ENCODE measurements at places on chromosomes 7 and 10.

DNA sequence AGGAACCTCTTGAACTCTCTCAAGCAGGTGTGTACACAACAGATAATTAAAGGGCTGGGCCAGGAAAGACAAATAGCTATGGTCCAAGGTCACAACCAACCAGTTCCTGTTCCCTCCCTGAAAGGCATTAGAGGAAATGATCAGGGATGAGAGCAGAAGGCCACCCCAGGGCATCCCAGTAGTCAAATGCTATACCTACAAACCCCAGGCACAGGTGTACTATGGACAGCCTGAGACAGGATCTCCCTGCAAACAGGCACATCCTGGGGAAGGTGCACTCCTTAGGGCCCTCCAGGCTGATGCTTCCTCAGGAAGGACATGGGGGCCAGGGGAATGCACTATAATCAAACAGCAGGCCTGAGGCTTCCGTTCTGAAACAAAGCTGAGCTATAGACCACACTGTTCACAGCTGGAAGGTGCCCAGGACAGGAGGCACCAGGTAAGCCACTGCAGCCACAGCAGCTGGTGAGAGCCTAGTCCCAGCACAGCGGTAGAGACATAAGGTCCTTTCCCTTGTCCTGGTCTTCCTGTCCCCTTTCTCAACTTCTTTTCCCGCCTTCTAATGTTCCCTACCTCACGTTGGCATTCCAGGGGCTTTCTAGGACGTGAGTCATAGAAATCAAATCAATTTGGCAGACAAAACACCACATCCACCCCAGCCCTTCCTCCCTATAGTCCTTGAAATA is 13.3 kb downstream of the PARP12 start:
- peak; percentile 71 for DNase-seq

- DNase-seq: no peak
Observed at GRCh38 chr7:38052786-38053185, 125.3 kb upstream of the STARD3NL start.

GRCh38 chr10:2575460-2575859 is 491.9 kb upstream of the PFKP start:
- no peak for DNase-seq

GRCh38 chr10:128859738-128860386 is 607.2 kb upstream of the MGMT start:
- peak; percentile 66 for DNase-seq

DNA sequence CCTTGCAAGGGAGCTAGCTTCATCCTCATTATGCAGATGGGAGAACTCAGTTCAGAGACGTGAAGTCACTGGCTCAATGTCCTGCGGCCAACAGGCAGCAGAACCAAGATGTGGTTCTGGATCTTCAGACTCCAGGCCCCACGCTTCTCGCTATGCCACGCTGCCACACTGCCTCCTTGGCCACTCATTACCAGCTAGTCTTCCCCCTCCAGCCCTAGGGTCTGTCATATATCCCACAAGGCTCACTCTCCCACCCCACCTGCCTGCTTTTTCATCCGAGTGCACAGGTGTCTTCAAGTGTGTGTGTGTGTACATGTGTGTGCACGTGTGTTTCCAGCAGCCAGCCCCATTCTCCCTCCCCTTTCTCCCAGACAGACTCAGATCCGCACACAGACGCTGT is 53.4 kb downstream of the DENND2A start:
- DNase-seq: no peak

DNA sequence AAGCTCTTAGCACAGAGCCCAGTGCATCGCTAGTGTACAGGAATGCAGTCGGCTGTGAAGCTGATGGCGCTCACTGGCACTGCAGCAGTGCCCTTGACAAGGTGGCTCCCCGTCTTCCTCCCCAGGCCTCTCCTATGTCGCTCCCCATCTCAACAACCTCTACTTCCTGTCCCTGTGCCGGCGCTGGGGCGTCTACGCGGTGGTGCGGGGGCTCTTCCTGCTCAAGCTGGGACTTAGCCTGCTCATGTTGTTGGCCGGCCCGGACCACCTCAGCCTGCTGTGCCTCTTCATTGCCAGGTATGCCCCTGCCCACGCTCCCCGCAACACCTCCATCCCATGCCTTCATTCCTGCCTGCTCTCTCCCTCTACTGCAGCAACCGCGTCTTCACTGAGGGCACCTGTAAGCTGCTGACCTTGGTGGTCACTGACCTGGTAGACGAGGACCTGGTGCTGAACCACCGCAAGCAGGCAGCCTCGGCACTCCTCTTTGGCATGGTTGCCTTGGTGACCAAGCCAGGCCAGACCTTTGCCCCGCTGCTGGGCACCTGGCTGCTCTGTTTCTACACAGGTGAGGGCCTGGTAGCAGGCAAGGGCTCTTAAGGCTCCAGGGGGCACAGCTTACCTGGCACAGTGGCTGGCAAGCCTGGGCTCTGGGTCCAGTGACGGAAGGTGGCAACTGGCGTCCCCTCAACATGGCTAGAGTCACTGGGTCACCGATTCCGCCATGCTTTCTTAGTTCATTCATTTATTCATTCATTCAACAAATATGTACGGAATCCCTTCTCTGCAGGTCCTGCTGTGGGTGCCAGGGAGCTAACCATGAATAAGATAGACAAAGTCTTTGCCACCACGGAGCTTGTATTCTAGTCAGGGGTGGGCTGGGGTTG is 22.3 kb upstream of the C10orf95 start:
- DNase-seq: no peak

DNA sequence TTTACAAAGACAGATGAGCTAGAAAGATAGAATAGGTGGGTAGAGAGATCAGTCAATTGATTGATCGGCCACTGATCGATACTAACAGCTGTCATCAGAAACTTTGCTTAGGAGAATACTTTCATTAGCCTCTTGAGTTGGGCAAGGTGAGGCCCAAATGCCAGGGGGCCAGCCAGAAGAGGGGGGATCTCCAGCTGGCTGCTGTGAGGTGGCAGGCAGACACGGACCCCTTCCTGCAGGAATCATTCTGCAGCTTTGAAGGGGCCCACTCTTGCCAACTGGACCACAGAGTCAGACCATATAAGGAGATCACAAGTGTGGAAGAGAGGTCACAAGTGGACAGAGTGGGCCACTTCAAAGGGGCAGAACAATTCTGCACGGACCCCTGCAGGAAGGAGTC is 62.9 kb upstream of the DOCK1 start:
- DNase-seq: no peak

DNA sequence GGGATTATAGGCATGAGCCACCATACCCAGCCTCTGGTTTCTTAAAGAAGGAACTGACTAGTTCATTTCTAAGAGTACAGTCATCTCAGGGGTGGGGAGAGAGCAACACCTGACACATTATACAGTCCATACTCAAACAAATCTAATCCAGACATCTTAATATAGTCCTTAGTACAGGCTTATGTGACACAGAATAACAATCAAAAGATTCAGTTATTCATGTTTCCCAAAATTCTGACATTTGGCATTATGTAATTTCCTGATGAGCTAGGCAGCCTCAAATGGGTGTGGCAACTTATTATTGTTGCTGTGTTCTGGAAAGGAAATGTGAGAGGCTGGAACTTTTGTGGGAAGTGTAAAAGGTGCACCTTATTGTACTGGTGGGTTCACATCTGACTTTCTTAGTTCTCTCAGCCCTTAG is 116.3 kb downstream of the WDFY4 start:
- DNase-seq: peak; percentile 53

DNA sequence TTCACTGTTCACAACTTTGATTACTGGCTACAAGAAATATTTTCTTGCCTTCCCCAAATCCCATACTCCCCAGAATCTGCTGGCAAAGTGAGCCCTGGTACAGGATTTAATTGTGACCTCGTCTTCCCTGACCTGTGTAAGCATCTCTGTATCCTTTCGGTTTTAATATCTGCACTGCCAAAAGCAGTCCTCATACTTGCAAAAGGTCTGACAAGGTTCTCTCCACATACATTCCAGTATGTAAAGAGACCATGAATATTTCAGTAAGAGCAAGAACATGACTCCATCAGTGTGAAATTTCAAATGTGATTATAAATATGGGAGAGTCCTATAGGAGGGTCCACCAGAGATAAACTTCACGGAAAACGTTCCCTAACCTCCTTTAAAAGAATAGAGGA is 134.0 kb upstream of the TCF7L2 start:
- no peak for DNase-seq

Data from lung microvascular endothelial cell (primary cell).